ENCODE measurements at places on chromosomes 4 and X. TPM values are rescaled to one million over a fixed set of nuclear protein-coding genes. Genes with fewer than 3 reads are reported as not detected.

The ATP2B3 gene
- under 0.01 TPM for total RNA-seq

The FAM90A26 gene
- not detected for total RNA-seq

- no peaks in the 10 kb centered on the region for H3K27me3 ChIP-seq
- DNase-seq, result no peak
- no peak overlapping the region for H3K27ac ChIP-seq
- H3K4me1 ChIP-seq, result peaks cover 8% of the 10 kb centered on the region
Observed at GRCh38 chr4:15692602-15693001, 10.3 kb upstream of the BST1 start.

DNA sequence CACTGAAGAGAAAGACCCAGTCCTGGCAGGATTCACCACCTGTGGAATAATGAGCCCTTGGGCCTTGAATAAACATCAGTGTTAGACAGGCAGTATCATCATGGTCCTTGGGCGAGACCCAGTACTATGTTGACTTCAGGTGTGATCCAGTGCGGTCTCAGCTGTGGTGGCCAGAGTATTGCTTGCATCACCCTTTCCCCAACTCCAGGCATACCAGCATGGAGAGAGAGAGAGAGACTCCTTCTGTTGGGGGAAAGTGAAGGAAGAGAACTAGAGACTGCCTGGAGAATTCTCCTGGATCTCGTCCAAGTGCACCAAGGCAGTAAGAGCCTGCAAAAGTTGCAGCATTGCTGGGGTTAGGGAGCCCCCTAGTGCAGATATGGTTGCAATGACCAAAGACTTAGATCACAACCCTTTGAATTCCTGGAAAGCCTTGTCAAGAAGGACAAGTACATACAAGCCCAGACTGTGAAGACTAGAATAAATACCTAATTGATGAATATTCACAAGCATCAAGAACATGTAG lies 61.1 kb upstream of the VAMP7 start:
- H3K27me3 ChIP-seq, result no peaks in the 10 kb centered on the region
- no peaks in the 10 kb centered on the region for H3K36me3 ChIP-seq
- H3K4me1 ChIP-seq, result no peaks in the 10 kb centered on the region
- peak; percentile 79 for DNase-seq
- H3K4me3 ChIP-seq, result no peak overlapping the region

DNA sequence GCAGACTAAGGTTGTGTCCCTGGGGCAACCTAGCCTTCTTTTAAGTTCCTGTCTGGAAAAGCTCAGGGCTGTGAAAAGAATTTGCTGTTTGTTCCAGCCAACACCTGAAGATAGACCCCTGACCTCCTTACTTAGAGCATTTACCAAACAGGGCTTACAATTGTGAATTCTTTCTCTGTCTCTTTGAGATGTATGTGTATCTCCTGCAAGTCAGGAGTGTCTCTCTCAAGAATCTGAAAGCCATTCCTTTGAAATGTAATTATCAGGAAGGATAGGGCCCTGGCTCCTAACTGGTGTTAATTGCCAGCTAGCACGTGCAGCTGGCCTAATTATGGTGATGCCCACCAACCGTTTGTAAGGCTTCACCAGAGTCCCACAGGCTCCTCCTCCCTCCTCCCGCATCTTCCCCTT lies 18.2 kb downstream of the CCNG2 start:
- no peaks in the 10 kb centered on the region for H3K4me1 ChIP-seq
- H3K36me3 ChIP-seq, result no peaks in the 10 kb centered on the region
- no peak overlapping the region for H3K4me3 ChIP-seq
- no peak overlapping the region for H3K27ac ChIP-seq

DNA sequence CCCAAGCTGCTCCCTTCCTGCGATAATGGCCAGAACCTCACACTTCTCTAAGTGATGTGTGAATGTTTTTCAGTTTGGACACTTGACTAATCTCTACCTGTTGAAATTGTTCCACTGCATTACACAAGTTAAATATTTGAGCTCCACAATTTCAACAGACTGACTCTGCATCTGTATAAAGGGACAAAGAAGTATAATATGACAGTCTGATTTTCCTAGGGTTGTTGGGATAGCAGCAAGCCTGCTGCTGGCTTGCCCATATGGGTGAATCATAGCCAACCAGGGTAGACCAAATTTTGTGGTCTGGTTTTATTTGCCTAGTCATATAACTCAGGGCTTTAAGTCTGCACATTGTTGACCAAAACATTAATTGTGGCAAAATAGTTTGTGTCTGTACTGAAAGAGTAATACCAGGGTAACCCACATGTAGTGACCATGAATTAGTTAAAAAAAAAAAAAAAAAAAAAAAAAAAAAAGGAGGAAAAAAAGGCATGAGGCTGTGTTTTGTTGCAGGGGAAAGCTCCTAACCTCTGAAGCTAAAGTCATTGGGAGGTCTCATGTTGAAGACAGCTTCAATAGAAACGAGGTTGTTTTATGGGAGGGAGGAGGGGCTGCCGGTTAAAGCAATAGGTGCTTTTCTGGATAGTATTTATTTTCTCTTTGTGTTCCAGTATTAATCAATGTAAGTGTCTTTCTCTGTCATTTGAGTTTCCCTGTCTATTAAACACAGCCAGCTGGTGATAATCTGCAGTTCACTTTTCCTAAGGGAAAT lies 534.2 kb downstream of the RAB28 start:
- no peak overlapping the region for H3K27ac ChIP-seq
- no peaks in the 10 kb centered on the region for H3K36me3 ChIP-seq
- H3K4me1 ChIP-seq, result no peaks in the 10 kb centered on the region

GRCh38 chr4:154958621-154959358 lies 177.7 kb downstream of the RBM46 start:
- no peaks in the 10 kb centered on the region for H3K27me3 ChIP-seq
- peaks cover 10% of the 10 kb centered on the region for H3K4me1 ChIP-seq
- H3K36me3 ChIP-seq, result no peaks in the 10 kb centered on the region
- peak overlapping the region; percentile 13 for H3K27ac ChIP-seq

- no peaks in the 10 kb centered on the region for H3K4me1 ChIP-seq
- no peaks in the 10 kb centered on the region for H3K36me3 ChIP-seq
- DNase-seq, result no peak
Observed at GRCh38 chrX:40853816-40854123, 118.4 kb upstream of the MED14 start.

Data from sigmoid colon (tissue), 7 donors.